Stimulated activated CD8-positive, alpha-beta memory T cell treated with anti-CD3 and anti-CD28 coated beads, Interleukin-4, amount 100 ng/mL, for 4 hours (primary cell): ENCODE measurements at places on chromosomes 5 and 9.

DNA sequence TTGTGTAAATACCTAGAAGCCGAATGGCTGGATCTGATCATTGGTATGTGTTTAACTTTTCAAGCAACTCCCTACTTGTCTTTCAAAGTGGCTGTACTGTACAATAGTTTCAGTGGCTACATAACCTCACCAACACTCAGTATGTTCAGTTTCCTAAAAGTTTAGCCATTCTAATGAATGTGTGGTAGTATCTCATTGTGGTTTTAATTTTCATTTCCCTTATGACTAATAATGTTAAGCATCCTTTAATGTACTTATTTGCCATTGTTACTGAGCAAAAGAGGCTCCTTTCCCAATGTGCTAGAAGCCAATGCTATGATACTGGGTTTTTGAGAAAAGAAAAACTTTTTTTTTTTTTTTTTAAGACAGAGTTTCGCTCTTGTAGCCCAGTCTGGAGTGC is 27.8 kb upstream of the ALDOB start:
- no peak for DNase-seq

- no peak for DNase-seq
Measured at GRCh38 chr5:151615431-151615830, 24.3 kb upstream of the FAT2 start.

DNA sequence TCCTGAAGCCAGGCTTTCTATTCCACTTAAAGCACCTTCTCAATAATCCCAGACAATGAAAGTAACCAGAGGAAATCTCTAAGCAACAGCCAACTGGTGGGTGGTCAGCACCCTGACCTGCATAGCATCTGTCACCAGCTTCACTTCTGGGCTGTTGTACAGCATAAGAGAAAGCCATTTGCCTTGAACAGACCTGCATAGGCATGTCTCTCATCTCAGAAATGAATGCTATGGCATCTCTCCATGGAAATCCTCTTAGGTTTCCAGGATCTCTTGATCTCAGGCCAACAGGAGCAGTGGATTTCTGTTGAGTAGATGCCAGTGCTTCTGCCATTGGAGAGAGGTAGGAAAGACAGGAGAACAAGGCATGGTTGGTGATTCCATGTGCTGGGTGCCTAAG is 213.6 kb downstream of the GRIA1 start:
- no peak for DNase-seq

DNA sequence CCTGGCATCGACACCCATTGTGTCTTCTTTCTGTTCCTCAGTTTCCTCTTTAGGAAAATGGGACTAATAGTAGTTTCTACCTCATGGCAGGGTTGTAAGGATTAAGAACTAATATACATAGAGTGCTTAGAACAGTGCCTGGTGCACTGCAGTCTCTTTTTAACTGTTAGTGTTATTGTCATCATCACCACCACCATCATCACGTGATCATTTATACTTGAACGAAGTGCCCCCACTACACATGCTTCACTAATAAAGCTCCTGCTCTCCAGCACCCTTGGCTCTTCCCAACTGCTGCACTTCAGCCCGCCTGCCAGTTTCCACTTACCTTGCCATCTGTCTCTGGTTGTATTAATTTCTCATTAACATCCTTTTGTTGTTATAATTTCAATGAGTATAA is 35.8 kb upstream of the MAST4 start:
- no peak for DNase-seq

GRCh38 chr5:79200573-79201183 is 35.3 kb upstream of the JMY start:
- DNase-seq = no peak

DNA sequence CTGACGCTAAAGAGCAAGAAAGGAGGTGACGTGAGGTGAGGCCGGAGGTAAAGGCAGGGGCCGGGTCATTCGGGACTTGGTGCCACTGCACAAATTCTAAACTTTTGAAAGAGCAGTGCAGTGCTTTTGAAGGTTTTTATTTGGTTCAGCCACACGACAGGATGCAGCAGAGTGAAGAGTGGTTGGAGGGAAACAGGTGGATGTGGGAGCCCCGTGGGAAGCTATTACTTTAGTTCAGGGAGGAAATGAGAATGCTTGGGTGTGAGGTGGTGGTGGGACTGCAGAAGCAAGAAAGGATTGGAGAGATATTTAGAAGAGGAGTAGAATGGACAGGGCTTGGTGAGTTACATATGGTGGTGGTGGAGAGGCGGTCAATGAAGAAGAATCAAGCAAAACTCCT is 64.7 kb upstream of the ITGA2 start:
- DNase-seq = no peak

DNA sequence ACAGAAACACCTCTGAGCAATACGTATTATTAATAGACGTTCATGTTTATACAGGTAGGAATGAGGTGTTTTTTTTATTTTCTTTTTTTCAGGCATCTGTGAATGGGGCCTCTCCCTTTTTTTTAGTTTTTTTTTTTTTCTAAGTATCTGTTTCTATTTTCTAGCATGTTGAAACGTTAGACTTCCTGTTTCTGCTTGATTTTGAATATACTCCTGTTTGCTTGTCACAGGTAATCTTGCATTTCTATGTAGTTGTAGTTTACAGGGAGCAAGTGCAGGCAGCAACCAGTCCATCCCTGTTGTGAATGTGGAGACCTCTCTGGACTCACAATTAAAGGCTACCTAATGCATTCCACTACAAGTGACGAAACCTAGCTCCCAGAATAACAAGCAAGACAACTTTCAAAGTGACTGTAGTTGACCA is 22.8 kb upstream of the TNFAIP8 start:
- DNase-seq = no peak

- DNase-seq = no peak
Measured at GRCh38 chr5:156339139-156339841, 12.3 kb downstream of the SGCD start.

DNA sequence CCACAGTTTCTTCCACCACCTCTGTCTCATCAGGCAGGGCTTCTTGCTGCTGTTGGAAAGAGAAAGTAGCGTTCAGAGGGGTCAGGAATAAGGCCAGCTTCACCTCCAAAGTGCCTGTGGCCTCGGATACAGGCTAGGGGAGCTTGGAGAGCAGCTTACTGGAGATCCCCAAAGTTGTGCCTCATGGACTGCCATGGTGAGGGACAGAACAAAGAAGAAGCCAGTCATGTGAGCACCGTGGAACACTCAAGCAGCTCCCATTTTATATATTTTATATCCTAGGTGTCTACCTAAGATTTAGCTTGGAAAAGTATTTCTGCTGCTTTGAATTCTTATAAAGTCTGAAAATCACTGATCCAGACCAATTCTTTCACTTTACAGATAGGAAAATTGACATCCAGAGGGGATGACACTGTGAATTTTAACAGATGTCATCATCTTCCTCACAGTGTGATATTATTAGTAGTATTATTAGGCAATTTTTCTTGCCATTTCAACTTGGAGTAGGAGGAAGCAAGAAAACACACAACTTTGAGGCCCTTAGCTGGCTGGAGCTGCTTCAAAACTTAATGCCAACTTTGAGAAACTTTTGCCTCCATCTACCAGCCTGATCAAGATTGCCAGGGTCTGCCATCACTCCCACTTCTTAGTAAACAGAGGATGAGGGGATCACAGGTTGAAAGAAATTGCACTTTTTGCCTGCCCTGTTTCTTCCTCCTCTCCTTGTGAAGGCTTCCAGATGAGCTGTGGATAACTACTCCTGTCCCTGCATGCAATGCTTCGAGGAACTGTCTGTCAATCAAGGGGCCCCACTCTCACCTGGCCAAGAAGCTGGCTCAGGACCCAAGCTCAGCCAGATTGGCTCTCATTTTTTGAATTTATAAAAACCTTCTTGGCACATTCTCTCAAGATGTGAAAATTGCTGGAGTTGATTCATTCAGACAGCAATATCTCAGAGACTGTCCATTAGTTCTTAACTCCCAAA is 11.8 kb downstream of the SPARC start:
- no peak for DNase-seq
